ENCODE measurements at places on chromosomes 5 and 9.

GRCh38 chr9:98730871-98731270, 22.1 kb upstream of the GABBR2 start:
- H3K4me1 ChIP-seq: no peaks in the 10 kb centered on the region
- no peak overlapping the region for H3K4me3 ChIP-seq
- peaks cover 11% of the 10 kb centered on the region for H3K36me3 ChIP-seq
- H3K27me3 ChIP-seq: no peaks in the 10 kb centered on the region

GRCh38 chr5:121758615-121759014, 93.1 kb upstream of the FTMT start:
- H3K4me3 ChIP-seq: no peak overlapping the region
- H3K36me3 ChIP-seq: no peaks in the 10 kb centered on the region
- H3K4me1 ChIP-seq: no peaks in the 10 kb centered on the region
- no peaks in the 10 kb centered on the region for H3K27me3 ChIP-seq
- no peak for DNase-seq
- no peak overlapping the region for H3K27ac ChIP-seq

DNA sequence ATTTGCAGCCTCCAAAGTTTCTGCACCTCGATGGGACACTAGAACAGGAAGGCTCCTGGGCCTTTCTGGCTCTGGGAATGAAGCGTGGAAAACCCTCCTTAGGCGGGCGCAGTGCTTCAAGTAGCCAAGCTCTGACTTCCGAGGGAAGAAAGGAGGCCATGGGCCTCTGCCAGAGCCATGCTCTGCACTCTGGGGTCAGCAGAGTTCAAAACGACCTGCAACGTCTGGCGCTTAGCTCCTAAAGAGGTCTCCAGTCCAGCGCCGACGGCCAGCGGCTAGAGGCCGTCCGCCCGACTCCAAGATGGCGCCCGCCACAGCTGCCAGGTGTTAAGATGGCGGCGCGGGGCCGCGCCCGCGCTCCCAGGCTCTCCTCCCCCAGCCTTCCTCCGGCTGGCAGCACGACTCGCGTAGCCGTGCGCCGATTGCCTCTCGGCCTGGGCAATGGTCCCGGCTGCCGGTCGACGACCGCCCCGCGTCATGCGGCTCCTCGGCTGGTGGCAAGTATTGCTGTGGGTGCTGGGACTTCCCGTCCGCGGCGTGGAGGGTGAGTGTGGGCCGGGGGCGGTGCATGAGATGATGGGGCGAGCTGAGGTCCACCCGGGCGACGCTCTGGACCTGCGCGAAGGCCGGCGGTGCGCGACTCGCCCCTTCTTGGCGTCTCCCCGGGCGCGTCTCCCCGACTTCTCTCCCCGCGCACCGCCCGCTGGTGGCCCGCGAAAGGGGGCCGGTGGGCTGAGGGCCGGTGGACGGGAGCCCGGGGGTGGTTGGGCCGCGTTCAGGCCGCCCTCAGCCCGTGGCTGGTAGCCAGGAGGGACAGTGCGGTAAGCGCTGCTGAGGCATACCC, at the start of gene TXNDC15:
Gene TXNDC15 (plus strand): TSS at position 385 of the 844 bp plus-strand sequence. CDS start 57 bp downstream, at position 442.
- H3K27me3 ChIP-seq: no peaks in the 10 kb centered on the region
- peak within 1 kb of the TSS; percentile 89 for H3K4me3 ChIP-seq
- no peaks in the 10 kb centered on the region for H3K36me3 ChIP-seq

DNA sequence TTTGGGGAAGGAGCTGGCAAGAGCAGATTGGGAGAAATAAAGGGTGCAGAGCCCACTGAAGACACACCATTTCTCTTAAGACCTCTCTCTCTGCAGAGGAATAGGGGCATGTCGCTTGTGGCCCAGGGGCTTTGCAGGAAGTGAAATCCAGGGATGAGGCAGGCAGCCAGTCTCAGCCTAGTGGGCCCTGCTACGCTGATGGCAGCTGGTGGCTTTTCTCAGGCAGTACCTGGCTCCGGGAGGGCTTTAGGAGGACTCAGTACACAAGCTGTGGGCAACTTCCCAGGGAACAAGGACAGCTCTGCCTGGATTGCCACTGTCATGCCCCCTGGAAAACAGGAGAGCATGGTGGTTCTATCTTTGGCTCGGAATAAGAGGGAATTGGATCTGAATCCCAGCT, 76.2 kb upstream of the NEURL1B start:
- no peak overlapping the region for H3K27ac ChIP-seq
- H3K27me3 ChIP-seq: no peaks in the 10 kb centered on the region
- no peaks in the 10 kb centered on the region for H3K36me3 ChIP-seq

DNA sequence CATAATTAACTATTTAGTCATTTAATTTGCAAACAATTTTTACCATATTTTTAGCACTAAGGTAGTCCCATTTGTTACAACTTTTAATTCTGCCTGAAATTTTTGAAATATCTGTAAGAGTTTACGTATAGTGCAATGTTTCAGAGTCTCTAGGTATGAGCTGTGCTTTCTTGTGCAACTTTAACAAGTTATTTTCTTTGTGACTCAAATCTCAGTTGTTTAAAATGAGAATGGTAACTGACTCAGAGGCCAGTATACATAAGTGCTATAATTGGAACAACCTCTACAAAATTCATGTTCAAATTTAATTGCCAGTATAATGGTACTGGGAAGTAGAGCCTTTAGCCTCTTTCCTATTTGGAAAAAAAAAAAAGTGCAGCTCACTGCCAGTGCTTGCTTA, 14.2 kb upstream of the ZNF883 start:
- H3K27me3 ChIP-seq: no peaks in the 10 kb centered on the region
- no peak overlapping the region for H3K4me3 ChIP-seq
- H3K36me3 ChIP-seq: no peaks in the 10 kb centered on the region
- no peaks in the 10 kb centered on the region for H3K4me1 ChIP-seq

DNA sequence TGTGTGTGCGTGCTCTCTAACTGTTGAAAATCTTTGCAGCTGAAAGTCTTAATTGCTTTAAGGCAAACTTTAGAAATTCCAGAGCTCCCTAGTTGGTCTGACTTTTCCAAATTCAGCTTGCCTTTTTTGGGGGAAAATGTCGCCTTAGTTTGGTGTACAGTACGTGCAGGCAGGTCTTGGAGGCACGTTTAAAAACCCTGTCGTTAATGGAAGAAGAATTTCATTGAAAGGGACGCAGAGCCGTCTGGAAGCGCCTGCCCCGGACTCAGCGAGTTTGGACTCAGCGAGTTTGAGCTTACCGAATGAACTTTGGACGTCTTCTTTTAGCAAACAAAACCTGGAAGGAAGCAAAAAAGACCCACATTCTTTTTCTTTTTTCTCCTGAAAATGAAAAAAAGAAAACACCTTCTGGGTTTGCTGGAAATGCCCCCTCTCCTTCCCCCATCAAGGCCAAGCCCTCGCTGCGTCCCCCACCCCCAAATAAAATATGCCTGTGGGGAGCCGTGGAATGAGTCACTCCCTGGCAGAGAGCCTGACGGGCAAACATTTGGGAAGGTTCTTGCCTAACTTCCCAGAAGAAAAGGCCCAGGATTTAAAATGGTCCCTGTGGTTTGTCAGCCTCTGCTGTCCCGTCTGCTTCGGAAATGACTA, 1.5 kb downstream of the NEK6 start:
- H3K4me1 ChIP-seq: peaks cover 12% of the 10 kb centered on the region
- no peaks in the 10 kb centered on the region for H3K27me3 ChIP-seq
- H3K27ac ChIP-seq: peak overlapping the region; percentile 97
- no peaks in the 10 kb centered on the region for H3K36me3 ChIP-seq

DNA sequence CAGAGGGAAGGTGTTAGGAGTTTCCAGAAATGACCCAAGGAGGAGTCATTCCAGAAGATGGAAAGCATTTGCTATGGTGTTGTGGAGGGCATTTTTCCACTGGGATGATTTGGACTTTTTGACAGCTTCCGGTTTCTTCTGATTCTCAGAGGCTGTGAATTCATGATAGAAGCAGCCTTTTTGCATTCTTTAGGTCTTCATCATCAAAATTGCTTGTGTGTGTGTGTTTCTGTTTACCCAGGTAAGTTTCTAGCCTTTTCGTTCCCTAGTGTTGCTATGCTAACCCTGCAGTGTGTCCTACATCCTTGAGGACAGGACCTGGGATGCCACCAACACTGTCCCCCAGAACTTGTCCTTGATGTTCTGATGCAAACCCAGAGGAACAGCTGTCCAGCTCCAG, 19.6 kb downstream of the IRX1 start:
- H3K4me1 ChIP-seq: no peaks in the 10 kb centered on the region
- no peaks in the 10 kb centered on the region for H3K36me3 ChIP-seq
- no peak for DNase-seq
- no peak overlapping the region for H3K27ac ChIP-seq
- no peaks in the 10 kb centered on the region for H3K27me3 ChIP-seq
